CD4-positive, CD25-positive, alpha-beta regulatory T cell (primary cell): ENCODE measurements at places on chromosomes 7 and 10.

- no peak for DNase-seq
- H3K27ac ChIP-seq: no peak overlapping the region
- H3K4me3 ChIP-seq: no peak overlapping the region
- peaks cover 2% of the 10 kb centered on the region for H3K27me3 ChIP-seq
Observed at GRCh38 chr7:151883857-151884256, 6.9 kb upstream of the PRKAG2 start.

- H3K4me3 ChIP-seq: no peak overlapping the region
- no peak for DNase-seq
- H3K27me3 ChIP-seq: no peaks in the 10 kb centered on the region
- no peaks in the 10 kb centered on the region for H3K4me1 ChIP-seq
- no peaks in the 10 kb centered on the region for H3K36me3 ChIP-seq
Observed at GRCh38 chr7:130381468-130382312, 1.4 kb downstream of the CPA1 start.

GRCh38 chr7:7335909-7336308 is 153.6 kb downstream of the C1GALT1 start:
- peaks cover 4% of the 10 kb centered on the region for H3K27me3 ChIP-seq
- H3K36me3 ChIP-seq: no peaks in the 10 kb centered on the region
- no peak overlapping the region for H3K4me3 ChIP-seq
- no peaks in the 10 kb centered on the region for H3K4me1 ChIP-seq
- no peak for DNase-seq

DNA sequence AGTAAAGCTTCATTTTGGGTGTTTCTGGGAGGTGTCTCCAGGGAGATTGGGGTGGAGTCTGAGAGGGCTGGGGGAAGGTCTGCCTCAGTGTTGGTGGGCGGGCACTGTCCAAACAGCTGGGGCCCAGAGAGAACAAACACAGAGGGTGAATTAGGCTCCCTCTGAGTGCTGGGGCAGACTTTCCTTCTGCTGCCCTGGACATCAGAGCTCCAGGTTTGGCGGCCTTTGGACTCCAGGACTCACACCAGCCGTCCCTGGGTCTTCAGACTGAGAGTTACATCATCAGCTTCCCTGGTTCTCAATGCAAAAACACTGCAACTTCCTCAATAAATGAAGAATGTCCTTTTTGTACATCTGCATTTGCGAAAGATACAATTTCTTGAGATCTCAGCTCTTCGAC is 427.4 kb downstream of the PTPRN2 start:
- H3K27me3 ChIP-seq: no peaks in the 10 kb centered on the region
- no peak overlapping the region for H3K4me3 ChIP-seq
- no peaks in the 10 kb centered on the region for H3K4me1 ChIP-seq
- no peak overlapping the region for H3K27ac ChIP-seq
